Mesendoderm (in vitro differentiated cells): ENCODE measurements at places on chromosomes 5 and 9.

- DNase-seq, result no peak
These were observed 21.5 kb downstream of the OLFM1 start for GRCh38 chr9:135108831-135109510.

GRCh38 chr5:131536211-131536826 is 98.7 kb downstream of the RAPGEF6 start:
- DNase-seq, result no peak

- DNase-seq, result no peak
These were observed 220.6 kb upstream of the EDIL3 start for GRCh38 chr5:84605241-84605640.

DNA sequence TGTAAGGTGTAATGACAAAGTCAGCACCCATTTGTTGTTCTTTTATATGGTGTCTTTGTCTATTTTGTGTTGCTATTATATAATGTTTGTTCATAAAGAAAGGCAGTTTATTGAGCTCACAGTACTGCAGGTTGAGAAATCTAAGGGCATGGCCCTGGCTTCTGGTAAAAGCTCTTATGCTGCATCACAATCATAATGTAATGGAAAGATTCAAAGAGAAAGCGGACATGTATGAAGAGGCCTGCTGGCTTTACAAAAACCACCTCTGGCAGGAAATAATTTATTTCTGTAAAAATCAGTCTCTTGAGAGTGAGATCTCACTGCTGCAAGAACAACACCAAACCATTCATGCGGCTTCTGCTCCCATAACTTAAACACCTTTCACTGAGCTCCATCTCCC is 746.7 kb upstream of the FAM174A start:
- DNase-seq, result no peak

GRCh38 chr5:172559004-172559932 is 81.8 kb upstream of the NEURL1B start:
- no peak for DNase-seq

- no peak for DNase-seq
These were observed 12.6 kb downstream of the SKP2 start for GRCh38 chr5:36164461-36164860.

GRCh38 chr5:162372256-162372655 is 304.7 kb downstream of the GABRG2 start:
- peak; percentile 37 for DNase-seq

GRCh38 chr9:37364136-37364535 is 58.4 kb upstream of the GRHPR start:
- no peak for DNase-seq

DNA sequence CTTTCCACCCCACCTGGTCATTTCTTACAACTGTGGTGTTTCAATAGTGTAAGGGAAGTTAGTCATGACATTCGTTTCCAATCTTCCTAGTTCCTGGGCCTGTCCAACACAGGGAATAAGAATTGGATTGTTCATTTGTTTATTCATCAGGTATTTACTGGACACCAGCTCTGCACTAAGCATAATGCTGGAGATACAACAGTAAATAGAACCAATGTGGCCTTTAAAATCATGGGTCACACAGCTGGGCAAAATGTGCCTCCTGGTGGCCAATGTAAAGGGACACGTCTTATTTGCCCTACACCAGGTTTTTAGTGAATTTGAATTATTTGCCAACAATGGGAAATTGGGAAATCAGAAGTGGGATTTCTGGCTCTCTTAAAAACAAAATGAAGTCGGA is 10.4 kb downstream of the ABLIM3 start:
- DNase-seq, result peak; percentile 38

- no peak for DNase-seq
These were observed 126.9 kb downstream of the FSTL4 start for GRCh38 chr5:133485468-133485867.

DNA sequence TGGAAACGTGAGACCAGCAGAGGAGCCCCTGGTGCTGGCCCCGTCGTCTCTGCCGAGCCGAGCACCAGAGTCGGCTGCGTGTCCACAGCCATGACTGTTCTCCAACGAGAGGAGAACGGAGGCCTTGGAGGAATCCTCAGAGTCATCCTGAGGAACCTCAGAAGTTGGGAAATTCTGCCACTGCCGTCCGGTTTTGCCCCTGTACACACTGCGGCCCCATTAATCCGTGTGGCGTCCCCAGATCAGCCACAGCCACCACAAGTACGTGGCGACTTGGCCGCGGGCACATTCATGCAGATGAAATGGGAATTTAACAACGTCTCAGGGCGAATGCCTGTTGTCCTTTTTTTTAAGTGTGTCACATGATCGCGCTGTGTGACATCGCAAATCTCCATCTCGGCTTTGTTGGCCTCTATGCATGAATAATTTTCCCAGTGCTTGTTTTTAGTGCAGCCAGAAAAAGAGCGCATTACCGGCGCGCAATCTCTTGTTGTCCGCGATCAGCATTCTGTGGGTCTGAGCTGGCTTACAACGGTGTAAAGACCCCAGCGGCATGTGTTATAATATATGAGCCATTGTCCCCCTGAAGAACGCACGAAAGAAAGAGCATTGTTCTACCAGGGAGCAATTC is 323.0 kb upstream of the IRX4 start:
- no peak for DNase-seq

DNA sequence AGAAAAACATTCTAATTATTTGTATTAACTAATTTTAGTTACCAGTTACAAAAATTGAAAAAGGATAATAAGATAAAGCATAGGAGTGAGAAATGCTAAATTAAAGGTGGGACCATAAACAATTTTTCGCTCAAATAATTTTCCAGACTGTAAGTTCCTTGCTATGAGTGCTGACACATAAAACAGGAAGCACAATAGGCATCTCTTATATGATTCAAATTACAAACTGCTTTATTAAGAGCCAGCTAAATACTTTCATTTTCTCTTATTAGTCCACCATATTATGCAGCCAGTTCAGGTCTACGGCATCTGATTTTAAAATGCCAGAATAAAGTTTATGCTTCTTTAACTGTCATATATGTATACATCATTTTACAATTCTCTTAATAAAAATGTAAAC is 4.4 kb downstream of the RC3H2 start:
- no peak for DNase-seq

DNA sequence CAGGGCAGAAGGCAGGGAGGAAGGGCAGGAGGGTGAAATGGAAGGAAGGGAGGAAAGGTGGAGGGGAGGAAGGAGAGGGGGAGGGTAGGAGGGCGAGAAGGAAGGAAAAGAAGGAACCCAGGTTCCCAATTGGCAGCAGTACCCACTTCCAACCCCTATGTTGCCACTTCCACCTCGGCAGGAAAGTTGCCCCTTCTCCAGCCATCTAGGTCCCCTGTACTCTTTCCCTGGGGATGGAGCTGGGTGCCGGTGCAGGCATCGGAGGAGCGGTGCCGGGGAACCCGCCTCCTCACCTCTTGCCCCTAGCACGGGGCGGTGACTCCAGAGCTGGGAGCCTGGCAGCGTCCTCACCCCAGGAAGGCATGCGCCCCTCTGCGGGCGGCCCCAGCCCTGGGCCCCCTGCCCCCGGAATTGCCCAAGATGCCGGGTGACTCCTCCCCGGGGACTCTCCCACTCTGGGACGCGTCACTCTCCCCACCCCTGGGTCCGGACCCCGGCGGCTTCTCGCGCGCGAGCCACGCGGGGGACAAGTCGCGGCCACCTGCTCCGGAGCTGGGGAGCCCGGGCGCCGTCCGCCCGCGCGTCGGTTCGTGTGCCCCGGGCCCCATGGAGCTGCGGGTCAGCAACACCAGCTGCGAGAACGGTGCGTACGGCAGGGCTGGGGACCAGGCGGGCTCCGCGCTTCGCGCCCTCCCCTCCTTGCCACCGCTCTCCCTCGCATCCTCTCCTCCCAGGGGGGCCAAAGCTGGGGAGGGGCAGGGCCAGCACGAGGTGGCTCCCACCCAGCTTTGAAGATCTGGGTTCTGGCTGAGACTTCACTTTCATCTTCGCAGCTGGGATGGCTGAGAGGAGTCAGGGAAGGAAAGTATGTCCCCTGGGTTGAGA is at the start of gene NIPAL4:
NIPAL4 (plus strand) TSS at position 499 of the 885 bp plus-strand sequence; CDS start at position 607, 108 bp downstream.
- DNase-seq, result peak; percentile 57

- no peak for DNase-seq
These were observed 125.9 kb downstream of the AOPEP start for GRCh38 chr9:94852373-94852772.

DNA sequence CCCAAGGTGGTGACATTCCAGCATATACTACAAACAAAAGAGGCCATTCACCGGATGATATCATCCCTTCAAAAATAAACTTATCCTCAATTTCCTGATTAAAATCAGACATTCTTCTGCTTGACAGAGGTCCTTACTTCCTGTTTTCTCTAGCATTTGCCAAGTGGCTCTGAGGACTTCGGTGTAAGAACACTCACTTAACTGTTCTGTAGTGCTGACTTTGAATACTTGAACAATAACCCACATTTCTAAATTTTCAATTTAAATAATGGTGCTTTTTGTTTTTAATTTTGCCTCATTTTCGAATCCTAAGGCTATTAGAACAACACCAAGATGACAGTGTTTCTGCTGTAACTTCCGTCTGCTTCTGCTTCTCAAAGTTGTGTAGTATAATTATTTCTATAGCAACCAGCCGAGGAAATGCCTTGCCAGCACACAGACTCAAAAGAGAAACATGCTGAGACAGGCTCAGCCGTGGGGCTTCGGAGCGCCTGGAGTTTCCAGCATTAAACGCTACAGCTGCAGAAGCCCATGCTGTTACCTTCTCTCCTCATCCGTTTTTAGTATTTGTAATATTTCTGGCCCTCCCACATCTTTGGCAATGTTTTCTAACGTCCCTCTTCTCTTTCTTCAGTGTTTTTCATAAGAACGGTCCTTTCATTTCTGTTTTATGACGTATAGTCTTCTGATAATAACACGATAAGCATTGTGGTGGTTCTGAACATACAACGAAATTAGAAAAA is 19.5 kb upstream of the ANXA1 start:
- peak; percentile 79 for DNase-seq

DNA sequence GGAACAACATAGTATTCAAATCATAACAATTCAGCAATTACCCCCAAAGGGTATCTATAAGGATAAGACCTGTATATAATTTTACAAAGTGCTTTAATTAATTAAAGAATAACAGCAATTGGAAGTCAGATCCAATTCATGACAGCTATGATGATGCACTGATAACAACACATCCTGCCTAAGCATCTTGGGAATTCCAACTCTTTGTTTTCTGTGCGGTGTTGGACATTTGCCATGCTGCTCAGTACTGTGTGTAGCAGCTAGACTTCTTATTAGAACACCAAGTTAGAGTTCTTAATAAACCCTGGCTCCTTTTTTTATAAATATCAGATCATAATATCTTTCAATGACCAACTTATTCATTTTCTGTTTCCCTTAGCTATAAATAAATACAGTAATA is 209.0 kb downstream of the SEC61B start:
- DNase-seq, result no peak

DNA sequence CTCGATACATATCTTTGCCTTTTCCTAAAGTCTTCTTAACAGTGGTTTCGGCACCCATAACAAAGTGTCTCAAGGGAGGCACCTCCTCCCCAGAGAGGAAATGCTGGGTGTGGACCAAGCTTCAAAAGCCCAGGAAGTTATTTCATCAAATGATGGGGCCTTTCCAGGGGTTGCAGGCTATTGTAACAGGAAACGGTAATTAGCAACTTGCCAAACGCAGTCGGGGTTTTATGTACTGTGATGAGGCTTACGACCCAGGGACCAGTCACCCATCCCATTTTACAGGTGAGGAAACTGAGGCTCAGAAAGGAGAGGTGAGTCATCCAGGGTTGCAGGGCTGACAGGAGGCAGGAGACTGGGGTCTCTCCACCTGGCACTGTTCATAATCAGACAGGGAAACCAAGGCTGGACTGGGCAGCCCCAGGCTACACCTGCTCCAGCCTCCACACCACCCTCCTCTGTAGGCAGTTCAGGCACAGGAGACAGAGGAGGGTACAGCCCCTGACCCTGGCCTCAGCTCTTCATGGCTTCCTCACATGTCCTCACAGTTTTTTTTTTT is 30.0 kb upstream of the SUSD3 start:
- DNase-seq, result no peak

DNA sequence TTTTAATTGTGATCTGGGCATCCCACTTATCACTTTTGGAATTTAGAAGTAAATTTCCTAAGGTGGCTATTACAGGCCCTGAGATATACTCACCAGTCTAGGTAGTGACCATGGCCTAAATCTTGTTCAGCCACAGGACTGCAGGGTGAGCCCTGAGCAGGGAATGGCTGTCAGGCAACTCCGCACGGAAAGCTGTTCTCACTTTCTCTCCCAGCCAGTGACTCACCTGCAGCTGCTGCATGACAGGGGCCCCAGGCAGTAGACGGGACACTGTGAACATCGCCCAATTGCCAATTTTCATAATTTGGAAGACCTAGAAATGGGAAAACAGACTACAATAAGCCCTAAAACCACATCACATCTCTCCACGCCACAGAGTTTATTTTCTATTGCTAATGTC is 69.6 kb upstream of the TAF1L start:
- DNase-seq, result peak; percentile 33

DNA sequence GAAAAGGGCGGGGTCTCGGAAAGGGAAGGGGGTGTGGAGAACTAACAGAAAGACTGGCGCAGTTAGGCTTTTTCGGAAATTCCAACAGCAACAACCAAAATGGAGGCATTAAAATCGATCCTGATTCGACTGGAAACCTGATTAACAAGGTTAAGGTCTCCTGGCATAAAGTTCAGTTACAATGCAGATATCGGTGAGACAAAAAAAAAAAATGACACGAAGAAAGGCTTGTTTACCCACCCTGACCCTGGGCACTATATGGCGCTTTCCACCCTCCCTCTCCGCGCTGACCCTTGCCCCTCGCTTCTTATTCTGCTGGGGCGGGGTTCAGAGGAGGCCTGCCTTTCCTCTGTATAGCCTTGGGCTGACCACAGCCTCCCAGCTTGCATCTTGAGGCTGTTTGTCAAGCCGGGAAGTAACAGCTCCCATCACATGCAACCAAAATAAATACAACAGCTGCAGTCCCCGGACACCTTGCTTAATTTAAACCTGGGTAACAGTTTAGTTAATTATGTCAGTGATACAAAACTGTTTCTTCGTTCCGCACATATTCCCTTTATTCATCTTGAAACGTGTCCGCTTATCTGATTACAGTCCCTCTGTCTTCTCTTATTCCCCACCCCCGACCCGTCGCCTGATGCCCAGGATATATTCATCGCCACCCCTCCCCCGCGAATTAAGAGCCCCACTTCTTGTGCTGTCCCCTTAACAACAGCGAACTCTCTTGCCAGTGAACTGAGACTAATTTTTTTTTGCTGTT is 795 bp upstream of the PJA2 start:
- peak; percentile 94 for DNase-seq

DNA sequence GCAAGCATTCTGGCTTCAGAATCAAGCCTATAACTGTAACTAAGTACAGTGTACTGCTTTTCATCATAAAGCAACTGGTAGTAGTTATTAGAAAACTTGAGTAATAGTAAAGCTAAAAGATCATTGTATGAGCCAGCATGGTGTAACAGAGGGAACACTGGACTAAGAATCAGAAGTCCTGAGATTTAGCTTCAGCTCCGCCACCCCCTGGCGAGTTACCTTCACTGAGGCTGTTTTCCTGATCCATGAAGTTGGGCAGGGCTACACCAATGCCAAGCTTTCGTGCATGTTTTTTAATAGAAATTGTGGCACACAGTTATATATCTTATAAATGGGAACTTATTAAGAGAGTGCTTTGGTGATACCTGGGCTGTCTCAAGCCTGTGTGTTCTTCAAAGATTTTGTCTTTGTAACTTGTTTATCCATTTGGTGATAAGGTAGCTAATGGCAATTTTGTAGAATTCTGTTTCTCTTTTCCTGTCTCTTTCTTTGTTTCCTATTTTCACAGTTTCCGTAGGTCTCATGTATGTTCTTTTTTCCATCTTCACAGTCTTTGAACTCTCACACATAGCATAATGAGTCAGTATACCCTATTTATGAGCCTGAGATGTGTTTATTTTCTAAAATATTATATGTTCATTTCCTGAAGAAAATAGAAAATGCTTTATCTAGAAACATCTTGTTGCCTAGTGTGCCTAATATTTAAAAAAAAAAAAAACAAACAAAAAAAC is 102.3 kb downstream of the GDNF start:
- DNase-seq, result no peak
